ENCODE measurements at places on chromosomes 11 and 22.

GRCh38 chr11:115393950-115394349 lies 110.3 kb downstream of the CADM1 start:
- no peak for DNase-seq

- no peak for DNase-seq
Measured at GRCh38 chr22:49052560-49052959, 775.1 kb downstream of the BRD1 start.

- no peak for DNase-seq
Measured at GRCh38 chr11:33574331-33574730, 126.3 kb downstream of the C11orf91 start.

GRCh38 chr11:34929794-34930763 lies 13.7 kb downstream of the PDHX start:
- no peak for DNase-seq

- peak; percentile 76 for DNase-seq
Measured at GRCh38 chr11:128039140-128040021, 548.0 kb downstream of the ETS1 start.

GRCh38 chr22:35928285-35928798 lies 100.3 kb downstream of the RBFOX2 start:
- DNase-seq, result no peak

DNA sequence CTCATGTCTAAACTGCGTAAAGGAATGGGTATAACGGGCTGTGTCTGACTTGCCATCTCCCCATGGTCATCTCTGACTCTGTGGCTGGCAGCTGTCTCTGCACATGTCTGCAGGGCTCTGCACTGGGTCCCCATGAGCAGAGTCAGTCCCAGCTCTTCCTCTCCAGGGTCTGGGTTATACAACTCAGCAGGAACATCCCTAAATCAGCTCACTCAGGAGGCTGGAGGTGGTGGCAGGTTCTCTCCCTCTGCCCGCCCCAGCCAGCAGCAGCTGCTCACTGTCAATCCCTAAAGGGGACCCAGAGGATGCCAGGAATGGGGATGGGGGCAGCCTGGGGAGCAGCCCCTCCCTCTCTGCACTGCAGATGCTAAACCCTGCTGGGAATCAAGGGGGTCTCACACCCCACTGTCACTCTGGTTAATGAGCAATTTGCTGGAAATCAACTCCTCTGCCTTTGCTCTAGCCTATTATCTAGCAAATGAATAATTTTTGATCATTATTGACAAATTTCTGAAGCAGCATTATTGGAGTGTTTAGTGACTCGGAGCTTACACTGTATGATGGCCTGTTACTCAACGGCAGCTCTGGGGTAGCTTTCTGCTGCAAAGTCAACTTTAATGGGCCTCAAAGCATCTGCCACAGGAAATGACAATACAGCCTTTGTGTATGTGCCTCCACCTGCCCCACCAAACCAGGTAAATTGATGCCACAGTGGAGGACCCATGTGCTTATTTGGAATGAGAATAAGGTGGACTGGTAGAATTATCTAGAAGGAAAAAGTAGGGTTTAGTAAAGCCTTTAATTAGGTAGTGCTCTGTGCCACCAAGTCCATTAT lies 55.7 kb upstream of the SHANK2 start:
- DNase-seq, result no peak

- DNase-seq, result no peak
Measured at GRCh38 chr11:21464601-21465193, 728.2 kb upstream of the ANO5 start.

DNA sequence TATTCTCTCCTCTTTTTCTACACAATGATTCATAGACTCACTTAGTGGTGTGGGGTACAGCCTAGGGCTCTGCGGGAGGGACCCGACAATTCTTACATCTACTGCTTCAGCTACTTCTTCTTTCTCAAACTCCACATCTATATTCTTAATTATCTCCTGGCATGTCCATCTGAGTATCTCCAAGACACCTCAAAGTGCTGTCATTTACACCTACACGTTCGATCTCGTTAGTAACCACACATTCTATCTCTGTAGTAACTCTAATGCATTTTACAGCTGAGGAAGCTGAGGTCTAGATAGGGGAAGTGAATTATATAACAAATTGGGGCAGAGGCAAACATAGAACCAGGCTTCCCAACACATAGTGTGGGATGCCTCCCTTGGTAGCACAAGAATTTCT lies 27.7 kb upstream of the RRM1 start:
- DNase-seq, result no peak

DNA sequence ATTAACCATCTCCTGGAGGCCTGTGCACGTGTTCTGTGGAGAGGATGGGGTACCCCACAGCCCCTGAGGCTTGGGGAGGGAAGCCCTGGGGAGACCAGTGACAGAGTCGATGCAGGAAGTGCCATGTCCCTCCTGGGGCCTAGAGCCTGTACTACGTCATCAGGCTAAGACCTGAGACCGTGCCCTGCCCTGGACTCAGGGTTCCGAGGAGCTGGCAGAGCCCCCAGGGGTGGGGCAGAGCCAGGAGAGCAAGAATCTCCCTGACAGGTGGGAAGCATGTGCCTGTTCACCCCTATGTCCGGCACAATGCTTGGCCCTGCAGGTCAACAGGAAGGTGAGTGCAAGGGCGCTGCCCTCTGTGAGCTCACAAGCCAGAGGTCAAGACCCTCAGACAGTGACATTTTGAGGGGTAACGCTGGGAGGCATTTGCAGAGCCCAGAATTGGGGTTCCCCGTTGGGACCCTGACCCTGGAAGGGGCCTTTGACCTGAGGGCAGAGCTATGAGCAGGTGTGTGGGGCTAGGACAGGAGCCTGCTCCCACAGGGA lies 781.6 kb downstream of the BRD1 start:
- no peak for DNase-seq

DNA sequence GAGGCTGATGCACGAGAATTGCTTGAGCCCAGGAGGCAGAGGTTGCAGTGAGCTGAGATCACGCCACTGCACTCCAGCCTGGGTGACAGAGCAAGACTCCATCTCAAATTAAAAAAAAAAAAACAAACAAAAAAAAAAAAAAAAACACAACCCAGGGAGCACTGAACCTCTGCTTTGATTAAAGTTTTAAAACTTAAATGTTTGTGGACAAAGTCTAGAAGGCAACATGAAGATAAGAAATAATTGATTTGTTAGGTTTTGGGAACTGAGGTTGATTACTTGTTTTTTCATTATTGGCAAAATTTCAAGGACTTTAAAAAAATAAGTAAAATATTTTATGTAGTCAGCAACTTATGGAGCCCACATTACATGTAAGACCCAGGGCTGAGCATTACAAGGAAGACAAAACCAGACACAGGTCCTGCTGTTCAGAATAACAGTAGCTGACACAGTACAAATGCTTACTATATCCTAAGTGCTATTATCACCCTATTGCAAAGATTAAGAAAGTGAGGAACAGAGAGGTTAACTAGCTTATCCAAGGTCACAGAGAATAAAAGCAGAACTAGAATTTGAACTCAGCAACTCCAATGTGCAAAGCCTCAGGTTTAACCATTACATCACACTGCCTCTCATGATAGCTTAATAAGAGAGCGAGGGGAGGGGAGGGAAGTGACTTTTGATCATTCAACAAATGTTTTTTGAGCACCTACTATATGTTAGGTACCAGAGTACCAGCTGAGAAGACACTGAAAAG lies 2.3 kb upstream of the CRY2 start:
- DNase-seq, result no peak

- no peak for DNase-seq
Measured at GRCh38 chr11:29100967-29101366, 915.9 kb downstream of the KCNA4 start.

DNA sequence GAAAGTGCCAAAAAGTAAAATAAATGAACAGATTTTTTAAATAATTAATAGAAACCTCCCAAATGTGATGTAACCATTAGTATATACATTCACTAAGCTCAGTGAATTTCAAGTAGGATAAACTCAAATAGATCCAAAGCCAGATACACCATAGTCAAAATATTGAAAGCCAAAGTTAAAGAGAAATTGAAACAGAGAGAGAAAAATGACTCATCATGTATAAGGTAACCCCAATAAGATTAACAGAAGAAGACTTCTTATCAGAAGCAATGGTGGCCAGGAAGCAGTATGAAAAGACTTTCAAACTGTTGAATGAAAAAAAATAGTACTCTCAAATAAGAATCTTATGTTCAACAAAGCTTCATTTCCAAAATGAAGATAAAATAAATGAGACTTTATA lies 70.5 kb downstream of the LUZP2 start:
- no peak for DNase-seq

- no peak for DNase-seq
Measured at GRCh38 chr11:34165786-34166555, 60.5 kb downstream of the NAT10 start.

DNA sequence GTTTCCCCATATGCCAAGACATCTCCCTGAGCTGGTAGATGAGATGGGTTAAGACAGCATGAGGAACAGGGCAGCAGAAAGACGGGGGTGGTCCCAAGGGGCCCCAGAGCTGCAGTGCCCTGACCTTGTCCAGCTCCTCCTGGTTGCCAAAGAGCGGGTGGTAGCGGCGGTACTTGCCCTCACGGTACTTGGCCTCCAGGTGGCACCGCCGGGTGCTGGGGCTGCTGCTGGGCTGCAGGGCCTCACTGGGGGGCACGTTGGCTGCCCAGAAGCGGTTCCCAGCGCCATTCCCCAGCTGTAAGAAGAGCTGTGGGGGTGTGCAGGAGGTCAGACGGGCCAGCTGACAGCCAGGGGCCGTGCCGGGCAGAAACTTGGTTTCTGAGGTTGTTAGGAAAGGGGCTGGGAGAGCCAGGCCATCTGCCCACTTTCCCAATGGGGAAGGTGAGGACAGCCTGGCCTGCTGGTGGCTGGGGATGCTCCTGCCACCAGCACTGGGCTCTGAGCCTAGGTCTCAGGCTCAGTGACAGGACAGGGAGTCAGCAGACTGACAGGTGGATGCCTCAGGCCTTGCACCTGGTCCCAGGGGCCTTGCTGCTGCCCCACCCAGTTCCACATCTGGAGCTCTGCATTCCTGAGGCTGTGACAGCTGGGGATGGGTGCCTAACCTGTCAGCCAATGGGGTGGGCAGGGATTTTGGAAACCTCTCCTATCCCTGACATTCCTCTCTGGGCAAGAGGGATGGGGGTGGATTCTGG lies 30.0 kb upstream of the PDE2A start:
- no peak for DNase-seq

- no peak for DNase-seq
Measured at GRCh38 chr11:133595998-133596590, 63.8 kb upstream of the OPCML start.

- no peak for DNase-seq
Measured at GRCh38 chr11:129723761-129724162, 91.9 kb upstream of the TMEM45B start.

DNA sequence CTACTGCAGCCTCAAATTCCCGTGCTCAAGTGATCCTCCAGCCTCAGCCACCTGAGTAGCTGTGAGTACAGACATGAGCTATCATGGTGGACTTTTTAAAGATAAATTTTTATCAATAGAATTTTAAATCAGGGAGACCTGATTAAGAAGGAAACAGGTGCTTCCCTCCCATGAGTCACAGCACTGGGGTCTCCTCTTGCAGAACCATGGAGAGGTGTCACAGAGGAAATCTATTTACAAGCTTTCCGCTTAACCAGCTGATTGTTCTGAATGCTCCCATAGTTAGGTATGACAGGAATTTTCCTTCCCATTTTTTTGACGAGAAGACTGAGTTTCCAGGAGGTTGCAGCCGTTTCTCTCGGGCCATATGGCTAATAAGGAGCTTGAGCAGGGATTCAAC lies 516.1 kb downstream of the MIAT start:
- DNase-seq, result no peak

Measured in CD4-positive, alpha-beta T cell treated with Interferon alpha-2 for 1 hour (primary cell).